Thoracic aorta (tissue), 2 donors: ENCODE measurements at places on chromosomes 6 and 20.

DNA sequence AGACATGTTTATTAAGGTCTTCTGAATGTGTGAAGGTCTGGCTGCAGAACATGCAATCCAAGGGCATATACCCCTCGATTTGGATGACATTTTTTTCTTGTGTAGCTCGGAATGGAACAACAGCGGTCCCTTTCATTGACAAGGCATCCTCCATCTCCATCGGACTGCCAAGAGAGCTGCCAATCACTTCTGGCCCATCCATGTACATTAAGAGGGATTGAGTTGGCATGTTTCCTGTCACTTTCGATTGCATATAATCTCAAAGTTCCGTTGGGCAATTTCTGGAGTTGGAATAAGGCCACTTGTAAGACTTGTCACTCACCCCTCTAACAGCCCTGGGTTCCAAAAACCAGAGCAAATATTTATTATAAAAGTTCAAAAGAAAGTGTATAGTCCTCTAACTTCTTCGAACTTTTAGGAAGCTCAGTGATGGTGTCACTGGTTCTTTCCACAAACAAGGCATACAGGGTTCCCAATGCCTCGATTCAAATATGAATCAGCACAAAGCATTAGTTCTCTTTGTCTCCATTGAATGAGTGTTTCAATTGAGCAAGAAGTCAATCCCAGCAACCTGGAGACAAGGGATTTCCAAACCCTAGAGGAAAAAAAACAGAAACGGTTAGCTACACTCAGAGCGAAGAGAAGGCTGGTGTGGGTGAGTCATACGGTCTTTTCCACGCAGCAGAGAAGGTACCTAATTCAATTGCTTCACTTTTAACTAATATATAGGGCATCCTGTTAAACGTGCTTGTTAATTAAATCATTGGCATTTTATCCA is 10.9 kb downstream of the ZNF217 start:
- DNase-seq = no peak

GRCh38 chr6:144087789-144088426 is 7.5 kb downstream of the SF3B5 start:
- no peak for DNase-seq

DNA sequence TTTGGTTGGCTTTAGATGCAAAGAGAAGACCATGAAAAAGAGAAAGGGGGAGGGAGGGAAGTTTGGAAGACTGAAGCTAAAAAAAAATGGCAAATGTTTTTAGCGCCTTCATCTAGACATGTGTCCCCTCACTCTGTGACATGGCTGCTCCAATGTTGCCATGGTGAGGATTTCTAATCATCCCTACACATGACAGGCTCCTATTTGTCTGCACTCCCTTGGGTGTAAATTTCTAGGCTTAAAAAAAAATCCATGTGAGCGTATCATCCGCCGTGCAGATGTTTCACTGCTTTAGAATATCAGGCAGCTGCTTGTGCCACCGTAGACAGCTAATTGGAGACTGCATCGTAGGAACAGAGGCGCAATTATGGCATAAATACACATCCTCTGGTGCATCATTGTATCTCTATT is 761.1 kb upstream of the MMS22L start:
- DNase-seq = no peak

GRCh38 chr6:1970151-1970561 is 275.2 kb downstream of the GMDS start:
- no peak for DNase-seq

DNA sequence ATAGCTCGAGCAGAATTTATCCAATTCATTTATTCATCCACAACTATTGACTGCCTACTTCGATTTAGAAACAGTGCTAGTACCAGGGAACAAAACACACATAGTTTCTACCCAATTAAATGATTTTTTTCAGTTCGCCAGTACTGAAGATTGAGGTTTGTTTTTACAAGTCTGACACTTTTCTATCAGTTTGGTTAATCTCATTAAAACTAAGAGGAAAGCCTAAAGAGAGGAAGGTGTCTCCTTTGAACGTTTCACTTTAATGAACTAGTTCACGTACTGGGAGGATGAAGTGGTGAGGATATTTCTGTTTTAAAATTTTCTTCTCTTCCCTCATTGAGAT is 570 bp upstream of the ANKS1A start:
- no peak for DNase-seq

GRCh38 chr6:109861946-109862345 is 116.2 kb upstream of the GPR6 start:
- DNase-seq = no peak

- DNase-seq = no peak
Observed at GRCh38 chr20:52481443-52481842, 289.9 kb upstream of the ZFP64 start.

- DNase-seq = no peak
Observed at GRCh38 chr6:79413562-79414002, 123.6 kb downstream of the LCA5 start.

GRCh38 chr20:8020314-8021079 is 936 bp upstream of the TMX4 start:
- no peak for DNase-seq

- no peak for DNase-seq
Observed at GRCh38 chr6:1641343-1641885, 31.7 kb downstream of the FOXC1 start.

- DNase-seq = no peak
Observed at GRCh38 chr6:86516087-86516486, 421.2 kb upstream of the HTR1E start.

DNA sequence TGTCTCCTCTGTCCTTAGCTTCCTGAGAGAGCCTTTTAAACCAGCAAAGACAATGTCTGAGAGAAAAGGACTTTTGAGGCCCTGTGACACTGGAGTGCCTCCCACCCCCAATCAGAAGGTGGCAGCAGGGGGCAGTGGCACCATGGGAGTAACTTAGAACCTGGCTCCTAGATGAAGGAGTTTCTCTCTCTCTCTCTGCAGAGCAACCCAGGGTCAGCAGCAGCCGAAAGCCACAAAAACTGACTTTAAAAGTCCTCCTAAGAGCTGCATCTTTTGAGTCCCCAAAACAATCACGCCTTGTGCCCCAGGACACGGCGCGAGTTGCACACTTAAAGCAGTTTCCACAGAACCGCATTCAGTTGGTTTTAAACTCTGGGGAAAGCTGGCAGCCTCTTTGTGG is 5.3 kb upstream of the TCP11 start:
- DNase-seq = no peak

DNA sequence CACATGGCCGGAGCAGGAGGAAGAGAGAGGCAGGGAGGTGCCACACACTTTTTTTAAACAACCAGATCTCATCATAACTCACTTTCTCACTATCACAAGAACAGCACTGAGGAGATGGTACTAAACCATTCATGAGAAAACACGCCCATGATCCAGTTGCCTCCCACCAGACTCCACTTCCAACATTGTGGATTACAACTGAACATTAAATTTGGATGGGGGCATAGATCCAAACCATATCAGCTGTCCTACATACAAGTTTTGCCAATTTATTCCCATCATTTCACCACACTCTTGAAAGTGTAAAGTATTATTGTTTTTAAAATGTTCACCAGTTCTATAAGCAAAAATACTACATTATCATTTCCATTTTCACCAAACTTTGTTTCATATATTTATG is 33.9 kb upstream of the VGLL2 start:
- no peak for DNase-seq

DNA sequence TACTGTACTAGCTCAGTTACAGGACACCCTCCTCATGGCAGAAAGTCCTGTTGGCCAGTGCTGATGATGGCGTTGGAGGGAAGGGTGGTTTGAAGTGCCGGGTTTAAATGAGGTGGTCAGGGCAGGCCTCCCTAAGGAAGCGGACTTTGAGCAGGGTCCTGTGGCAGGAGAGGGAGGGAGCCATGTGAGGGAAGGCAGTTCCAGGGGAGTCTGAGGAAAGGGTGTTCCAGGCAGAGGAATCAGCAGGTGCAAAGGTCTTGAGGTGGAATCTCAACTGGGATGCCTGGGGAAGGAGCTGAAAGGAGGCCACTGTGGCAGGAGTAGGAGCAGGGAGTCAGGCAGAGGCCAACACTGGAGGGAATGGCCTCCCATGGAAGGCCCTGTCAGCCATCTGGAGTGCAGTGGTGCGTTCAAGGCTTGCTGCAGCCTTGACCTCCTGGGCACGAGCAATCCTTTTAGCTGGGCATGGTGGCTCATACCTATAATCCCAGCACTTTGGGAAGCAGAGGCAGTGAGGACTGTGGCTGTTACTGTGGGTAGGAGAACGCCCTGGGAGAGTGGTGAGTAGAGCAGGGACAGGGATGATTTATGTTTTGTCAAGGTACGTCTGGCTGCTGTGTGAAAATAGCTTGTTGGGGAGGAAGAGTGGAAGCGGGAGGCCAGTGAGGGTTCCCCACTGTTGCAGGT is 26.2 kb downstream of the VSTM2L start:
- DNase-seq = no peak

- no peak for DNase-seq
Observed at GRCh38 chr20:35572838-35573237, 31.0 kb downstream of the ERGIC3 start.

DNA sequence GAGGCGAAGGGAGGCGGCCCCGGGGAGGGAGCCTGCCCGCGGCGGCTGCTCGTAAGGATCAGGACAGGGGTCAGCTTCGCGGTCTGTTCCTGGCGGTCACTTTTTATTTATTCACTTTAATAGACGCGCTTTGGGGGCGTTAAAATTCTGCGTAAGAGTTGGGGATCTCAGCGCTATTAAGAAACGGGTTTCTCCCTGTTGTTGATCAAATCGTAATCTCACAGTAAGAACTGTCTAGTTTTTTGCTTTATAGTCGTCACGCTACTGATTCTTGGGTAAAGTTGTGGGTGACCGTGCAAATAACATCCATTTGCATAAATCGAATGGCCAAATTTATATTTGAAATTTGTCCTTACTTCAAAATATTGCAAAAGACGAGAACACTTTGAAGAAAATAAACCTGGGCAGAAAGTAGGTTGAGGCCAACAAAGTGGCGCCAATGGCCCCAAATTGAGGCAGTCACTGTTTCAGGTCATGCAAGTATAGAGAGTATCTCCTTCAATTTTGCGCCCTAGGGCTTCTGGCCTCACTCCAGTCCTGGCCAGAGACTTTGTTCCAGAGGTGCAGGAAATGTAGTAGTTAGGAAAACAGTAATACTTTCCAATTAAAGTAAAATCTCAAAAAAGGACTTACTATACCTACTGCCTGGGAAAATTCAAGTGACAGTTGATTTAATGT is 963 bp upstream of the RMND1 start:
- DNase-seq = no peak

- DNase-seq = no peak
Observed at GRCh38 chr20:51668947-51669346, 99.2 kb downstream of the ATP9A start.

DNA sequence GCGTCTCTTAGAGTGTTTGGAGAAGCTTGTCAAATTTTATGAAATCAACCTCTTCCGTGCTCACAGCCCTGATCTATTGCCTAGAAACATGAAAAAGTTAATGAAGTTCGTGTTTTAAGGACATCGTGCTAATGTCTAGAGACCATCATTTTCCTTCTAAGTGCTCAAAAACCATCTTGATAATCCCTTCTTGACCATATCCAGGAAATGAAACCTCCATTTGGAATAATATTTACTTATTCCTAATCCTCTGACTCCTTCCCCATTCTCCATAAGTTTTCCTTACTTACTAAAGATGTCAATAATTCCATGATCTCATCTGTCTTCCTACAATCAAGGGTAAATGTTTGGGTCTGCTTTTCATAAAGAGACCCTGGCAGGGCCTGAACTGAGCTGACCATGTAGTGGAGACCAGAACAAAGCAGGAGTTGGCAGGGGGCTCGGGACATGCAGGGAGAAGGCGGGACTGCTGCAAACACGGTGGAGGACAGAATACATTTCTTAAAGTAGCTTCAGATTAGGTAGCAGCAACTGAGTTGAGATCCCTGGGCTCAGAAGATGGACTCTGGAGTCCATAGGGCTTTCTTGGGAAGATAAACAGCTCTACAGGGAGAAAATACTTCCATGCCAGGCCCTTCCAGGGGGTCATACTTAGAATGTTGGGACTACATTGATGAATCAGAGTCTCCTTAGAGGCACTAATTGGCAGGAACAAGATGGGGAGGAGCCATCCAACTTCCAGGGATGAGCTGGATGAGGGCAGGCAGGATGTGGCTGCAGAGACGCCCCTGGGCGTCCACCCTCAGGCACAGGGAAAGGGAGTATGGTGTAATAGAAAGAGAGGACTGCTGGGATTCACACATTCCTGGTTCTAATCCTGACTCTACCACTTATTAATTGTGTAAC is 100.7 kb downstream of the RIN2 start:
- no peak for DNase-seq

GRCh38 chr6:112311950-112312547 is 35.1 kb upstream of the RFPL4B start:
- DNase-seq = no peak

- DNase-seq = no peak
Observed at GRCh38 chr20:63290677-63291472, 2.1 kb upstream of the COL20A1 start.

- DNase-seq = no peak
Observed at GRCh38 chr6:54262971-54263370, 45.3 kb upstream of the TINAG start.

DNA sequence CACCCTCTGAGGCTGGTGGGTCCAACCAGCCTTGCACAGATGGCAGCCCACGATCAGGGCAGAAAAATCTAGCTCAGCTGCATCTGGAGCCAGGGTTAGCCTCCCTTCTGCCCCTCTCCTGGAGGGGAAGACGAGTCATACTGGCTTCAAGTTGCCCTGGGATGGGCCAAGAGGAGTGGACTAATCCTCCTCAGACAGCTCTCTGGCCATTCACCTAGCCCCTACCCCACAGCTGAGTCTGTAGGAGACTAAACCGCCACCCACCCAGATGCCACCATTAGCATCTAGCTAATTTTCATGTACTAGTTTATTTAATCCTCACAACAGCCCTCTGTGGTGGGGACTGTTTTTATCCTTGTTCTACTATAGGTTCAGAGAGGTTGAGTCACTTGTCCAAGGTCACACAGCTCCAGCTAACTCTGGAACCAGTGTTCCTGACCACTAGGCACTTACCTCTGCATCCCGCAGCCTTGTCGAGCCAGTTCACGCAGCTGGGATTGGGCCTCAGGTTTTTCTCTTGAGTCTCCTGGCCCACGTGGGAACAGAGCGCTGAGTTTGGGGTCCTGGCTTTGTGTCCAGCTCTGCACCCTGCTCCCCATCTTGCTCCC is 48.5 kb upstream of the CCDC167 start:
- no peak for DNase-seq

GRCh38 chr6:148451690-148452089 is 109.1 kb downstream of the SASH1 start:
- no peak for DNase-seq

- no peak for DNase-seq
Observed at GRCh38 chr6:166950443-166950821, 5.9 kb downstream of the RNASET2 start.
